ENCODE measurements at places on chromosomes 12 and 14.

GRCh38 chr12:7075518-7075917, 15.0 kb downstream of the C1S start:
- DNase-seq, result no peak

GRCh38 chr12:46154221-46154985, 114.4 kb downstream of the SLC38A1 start:
- no peak for DNase-seq

DNA sequence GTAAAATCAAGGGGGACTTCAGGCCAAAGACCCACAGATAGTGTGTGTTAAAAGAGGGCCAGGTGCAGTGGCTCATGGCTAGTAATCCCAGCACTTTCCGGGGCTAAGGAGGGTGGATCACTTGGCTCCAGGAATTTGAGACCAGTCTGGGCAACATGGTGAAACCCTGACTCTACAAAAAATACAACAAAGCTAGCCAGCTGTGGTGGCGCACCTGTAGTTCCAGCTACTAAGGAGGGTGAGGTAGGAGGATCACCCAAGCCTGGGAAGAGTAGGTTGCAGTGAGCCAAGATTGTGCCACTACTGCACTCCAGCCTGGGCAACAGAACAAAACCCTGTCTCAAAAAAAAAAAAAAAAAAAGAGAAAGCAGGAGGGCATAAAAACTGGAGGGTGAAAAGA, 8.5 kb downstream of the VCPKMT start:
- DNase-seq, result no peak

- DNase-seq, result no peak
These were observed 232.6 kb downstream of the FLRT2 start for GRCh38 chr14:85762526-85762925.

DNA sequence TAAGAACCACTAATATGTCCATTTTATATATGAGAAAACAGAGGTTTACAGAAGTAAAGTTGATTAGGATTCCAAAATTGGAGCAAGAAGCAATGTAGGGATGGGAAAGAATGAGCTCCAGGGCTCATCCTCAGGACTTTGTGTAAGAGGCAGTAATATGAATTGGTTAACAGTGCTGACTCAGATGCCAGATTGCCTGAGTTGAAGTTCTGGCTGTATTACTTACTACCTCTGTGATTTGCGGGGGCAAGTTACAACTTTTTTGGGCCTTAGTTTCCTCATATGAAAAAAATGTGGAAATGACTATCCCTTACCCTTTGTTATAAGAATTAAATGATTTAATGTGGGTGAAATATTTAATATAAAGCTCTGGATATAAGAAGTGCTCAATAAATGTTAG, 35.1 kb upstream of the PPP2R5E start:
- DNase-seq, result no peak

DNA sequence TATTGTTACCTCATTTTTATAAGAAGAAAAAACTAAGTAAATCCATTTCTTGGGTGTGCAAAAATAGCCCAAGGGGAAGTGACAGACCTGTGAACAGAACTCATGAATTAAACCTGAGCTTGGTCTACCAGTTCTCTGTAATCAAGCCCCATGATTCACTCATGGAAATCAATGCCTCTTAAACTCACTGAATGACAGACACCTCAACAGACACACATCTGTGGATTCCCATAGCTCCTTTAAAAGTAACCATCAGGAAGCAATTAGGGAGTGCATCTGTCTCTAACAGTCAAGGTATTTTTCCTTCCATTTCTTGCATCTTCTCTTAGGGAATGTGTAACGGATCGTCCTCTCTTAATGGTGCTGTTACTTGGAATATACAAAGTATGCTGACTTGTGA, 215.0 kb upstream of the EEA1 start:
- no peak for DNase-seq

GRCh38 chr12:109729801-109730200, 16.2 kb downstream of the FAM222A start:
- no peak for DNase-seq

- DNase-seq, result no peak
These were observed 170.5 kb upstream of the GSC start for GRCh38 chr14:94940263-94940993.

- DNase-seq, result no peak
These were observed 9.5 kb upstream of the CISTR start for GRCh38 chr12:53761306-53761705.

Measured in activated CD4-positive, alpha-beta T cell treated with anti-CD3 and anti-CD28 coated beads for 36 hours (primary cell).